ENCODE measurements at places on chromosomes 1 and 21. TPM values are rescaled to one million over a fixed set of nuclear protein-coding genes. Genes with fewer than 3 reads are reported as not detected.
A peak's percentile ranks its signal among the peaks of the same experiment; 100 is the strongest.

GRCh38 chr1:247277191-247277590 lies 21.3 kb downstream of the VN1R5 start:
- no peak for DNase-seq

DNA sequence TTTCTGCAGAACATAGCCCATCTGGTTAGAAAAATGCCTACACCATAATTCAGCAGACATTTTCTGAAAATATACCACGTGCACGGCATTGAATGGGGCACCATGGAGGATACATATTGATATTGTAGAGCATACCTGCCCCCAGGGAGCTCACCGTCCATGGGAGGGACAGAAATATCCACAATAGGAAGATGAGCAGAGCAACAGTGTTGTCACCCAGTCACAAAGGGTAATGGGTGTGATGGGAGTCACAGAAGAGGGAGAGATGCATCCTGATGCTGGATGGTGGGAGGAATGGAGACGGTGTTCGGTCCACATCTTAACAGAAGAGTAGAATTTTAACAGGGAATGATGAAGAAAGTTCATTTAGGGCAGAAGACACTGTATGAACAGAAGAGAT lies 51.4 kb downstream of the ATP1A1 start:
- DNase-seq: no peak

Gene CD84
- total RNA-seq: not detected

DNA sequence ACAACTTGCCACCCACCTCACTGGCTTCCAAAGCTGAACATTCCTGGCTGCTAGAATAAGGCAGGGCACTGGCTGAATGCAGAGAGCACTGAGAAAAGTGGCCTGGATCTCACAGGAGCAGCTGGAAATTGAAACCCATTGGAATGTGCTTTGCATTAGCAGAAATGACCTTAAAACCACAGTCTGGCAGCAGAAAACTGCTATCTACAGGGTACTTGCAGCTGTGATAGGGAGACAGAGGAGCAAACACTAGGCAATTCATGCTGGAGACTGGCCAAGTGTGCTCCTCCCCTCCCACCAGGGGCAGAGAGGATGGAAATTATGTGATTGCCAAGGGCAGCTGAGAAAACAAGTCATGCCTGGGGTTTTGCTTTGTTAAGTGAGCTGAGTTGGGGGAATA lies 47.2 kb downstream of the HSD3B1 start:
- DNase-seq: peak; percentile 77

- no peak for DNase-seq
Measured at GRCh38 chr1:203424861-203425662, 50.5 kb upstream of the PRELP start.

GRCh38 chr1:93614986-93615581 lies 66.6 kb downstream of the BCAR3 start:
- no peak for DNase-seq

DNA sequence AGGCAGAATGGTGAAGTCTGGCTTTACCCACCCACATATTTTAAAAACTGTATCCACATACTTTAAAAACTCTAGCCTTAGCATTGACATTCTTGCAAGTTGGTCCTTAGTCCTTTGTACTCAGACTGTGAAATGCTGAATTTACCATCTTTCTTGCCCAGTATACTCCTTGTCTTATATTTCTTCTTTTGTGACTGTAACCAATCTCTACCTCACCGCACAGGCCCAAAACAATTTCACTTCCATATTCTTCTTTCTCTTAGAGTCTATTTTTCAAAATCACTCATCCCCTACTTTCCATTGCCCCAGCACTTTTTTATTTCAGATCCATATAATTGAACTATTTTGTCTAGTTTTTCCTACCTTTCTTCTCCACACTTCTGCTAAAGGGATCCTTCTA lies 892.4 kb upstream of the B3GALT2 start:
- DNase-seq: no peak

DNA sequence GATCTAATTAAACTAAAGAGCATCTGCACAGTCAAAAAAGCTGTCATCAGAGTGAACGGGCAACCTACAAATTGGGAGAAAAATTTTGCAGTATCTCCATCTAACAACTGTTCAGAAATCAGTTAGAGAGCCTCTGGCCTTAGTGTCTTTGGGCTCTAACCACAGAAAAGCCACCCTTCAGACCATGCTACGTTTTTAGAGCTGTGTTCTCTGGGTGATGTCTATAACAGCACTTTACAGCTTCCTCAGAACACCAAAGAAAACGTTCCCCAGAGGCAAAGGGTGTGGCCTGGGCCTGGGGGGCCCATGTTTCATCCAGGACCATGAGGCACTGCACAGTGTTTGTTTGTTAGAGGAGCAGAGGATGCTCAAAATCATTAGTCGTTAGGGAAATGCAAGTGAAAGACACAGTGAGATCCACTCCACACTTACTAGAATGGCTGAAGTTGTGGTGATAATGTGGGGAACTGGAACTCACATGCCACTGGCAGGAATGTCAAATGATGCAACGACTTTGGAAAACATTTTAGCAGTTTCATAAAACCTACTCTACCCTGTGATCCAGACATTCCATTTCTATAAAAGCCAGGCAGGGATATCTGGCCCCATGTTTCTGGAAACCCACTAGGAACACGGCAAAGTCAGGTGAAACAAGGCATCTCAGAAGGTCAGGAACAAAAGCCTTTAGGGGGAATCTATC lies 250.4 kb upstream of the HOOK1 start:
- DNase-seq: no peak

- DNase-seq: no peak
Measured at GRCh38 chr1:44314452-44314851, 40.6 kb downstream of the ERI3 start.

- DNase-seq: peak; percentile 61
Measured at GRCh38 chr1:6222636-6223035, 13.1 kb downstream of the ICMT start.

DNA sequence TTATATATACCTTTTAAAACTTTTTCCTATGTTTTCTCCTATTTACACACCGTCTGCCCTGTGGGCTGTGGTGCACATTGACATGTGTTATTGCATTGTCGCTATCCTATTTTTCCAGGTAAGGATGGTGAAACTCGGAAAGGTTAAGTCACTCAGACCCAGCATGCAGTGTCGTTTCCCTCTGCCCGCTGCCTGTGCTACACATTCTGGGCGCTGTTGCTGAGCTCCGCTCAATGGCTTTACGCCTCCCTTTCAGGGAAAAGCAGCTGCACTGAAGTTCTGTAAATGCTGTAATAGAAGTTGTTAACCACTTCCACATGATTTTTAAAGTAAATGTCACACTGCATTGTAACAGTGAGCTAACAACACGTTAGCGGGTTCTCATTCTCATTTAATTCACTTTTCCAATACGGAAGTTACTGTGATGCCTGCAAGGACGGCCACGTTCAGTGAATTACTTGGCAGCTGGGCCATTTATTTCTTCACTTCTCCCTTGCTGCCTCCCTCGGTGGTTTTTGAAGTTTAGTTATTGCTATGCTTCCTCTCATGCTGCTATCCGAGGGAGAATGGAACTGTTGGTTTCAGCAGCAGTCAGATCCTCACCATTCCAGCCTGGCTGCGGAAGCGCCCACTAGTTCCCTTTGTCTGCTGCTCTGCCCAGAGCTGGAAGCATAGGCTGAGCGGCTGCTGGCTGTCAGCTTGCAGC lies 288.7 kb downstream of the SPATA17 start:
- DNase-seq: no peak

- DNase-seq: no peak
Measured at GRCh38 chr1:206439205-206439604, 31.1 kb upstream of the IKBKE start.

DNA sequence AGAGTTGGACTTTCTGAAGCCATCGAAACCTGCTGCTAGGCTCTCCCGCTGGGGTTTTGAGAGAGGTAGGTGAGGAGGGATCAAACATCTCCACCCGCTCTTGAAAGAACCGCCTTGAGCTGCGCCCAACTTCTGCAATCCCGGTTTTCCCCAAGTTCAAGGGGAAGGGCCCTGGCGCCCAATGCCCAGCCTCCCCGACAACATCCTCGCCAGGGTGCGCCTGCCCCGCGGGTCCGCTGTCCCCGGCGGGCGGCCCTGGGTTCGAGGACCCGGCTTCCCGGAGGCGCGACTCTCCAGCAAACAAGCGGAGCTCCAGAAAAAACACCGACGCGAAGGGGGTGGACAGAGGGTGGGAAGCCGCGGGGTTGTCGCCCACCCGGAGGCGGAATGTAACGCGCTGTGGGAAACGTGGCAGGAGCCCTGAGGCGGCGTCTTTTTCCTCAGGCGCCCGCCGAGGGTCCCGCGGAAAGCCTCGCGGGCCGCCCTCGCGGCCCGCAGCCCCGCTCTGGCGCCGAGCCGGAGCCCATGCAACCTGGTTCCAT lies 607 bp downstream of the BTG3 start:
- DNase-seq: peak; percentile 49

- no peak for DNase-seq
Measured at GRCh38 chr1:77541162-77541545, 141.3 kb downstream of the ZZZ3 start.

DNA sequence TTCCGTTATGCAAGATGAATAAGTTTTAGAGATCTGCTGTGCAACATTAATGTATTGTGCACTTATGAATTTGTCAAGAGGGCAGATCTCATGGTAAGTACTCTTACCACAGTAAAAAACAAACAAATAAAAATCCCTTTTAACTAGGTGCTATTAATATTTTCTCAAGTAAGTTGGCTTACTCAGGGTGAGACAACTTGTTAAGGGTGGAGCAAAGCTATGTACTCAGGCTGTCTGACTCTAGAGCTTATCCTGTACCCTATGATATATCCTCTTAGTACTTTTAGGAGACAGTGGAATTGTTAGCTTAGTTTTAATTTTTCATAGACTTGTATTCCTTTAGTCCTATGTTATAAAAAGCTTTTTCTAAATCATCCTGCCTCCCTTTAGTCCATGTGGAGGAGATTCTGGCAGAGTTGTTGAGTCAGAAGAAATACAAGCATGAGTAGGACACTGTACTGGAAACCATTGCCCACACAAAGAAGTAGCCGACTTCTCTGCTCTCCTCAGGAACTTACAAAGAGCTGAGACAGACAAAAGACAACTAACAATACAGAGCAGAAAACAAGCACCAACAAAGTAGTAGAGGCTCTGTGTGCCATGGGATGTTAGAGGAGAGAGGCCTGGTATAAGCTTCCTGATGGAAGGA lies 49.2 kb downstream of the S1PR1 start:
- peak; percentile 32 for DNase-seq

- no peak for DNase-seq
Measured at GRCh38 chr1:204319462-204319861, 40.3 kb downstream of the PLEKHA6 start.

DNA sequence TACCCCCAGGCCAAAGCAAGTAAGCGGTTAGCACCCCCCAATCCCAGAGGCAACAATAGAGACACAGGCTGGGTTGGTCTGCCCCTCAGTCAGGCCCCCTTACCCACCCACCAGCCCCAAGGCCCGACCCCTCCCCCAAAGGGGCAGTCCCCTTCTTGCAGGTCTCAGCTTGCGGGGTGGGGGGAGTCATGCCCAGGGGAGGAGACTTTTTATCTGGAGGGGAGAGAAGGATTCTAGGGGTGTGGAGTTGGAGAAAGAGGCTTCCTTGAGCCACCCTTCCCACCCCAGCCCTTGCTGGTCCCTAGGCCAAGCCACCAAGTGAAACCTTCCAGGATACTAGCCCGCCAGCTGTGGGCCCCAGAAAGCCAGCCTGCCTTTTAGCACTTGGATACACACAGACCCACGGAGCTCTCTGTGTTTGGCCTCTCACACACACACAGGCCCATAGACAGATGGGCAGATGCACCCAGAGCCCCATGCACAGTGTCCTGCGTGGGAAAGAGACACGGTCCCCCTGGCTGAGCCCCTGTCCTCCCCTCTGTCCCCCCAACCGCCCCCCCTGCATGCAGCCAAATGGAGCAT lies 7.1 kb downstream of the TMEM54 start:
- DNase-seq: no peak

DNA sequence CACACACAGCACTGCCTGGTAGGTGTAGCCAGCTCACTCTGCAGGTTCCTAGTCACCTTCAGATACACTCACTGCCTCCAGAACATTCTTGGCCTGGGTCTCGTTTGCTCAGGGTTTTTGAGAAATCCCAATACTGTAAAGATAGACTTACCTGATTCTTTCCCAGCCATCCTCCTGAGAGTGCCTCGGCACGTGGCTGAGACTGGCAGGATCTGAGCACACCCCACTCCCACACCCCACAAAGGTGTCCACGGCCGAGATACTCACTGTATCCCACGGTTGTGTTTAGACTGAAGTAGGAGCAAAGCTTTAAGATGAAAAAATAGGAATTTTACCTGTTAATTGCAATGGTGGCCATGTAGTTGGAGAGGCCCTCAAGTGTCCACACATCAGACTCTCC lies 33.4 kb downstream of the SNAP47 start:
- DNase-seq: no peak

DNA sequence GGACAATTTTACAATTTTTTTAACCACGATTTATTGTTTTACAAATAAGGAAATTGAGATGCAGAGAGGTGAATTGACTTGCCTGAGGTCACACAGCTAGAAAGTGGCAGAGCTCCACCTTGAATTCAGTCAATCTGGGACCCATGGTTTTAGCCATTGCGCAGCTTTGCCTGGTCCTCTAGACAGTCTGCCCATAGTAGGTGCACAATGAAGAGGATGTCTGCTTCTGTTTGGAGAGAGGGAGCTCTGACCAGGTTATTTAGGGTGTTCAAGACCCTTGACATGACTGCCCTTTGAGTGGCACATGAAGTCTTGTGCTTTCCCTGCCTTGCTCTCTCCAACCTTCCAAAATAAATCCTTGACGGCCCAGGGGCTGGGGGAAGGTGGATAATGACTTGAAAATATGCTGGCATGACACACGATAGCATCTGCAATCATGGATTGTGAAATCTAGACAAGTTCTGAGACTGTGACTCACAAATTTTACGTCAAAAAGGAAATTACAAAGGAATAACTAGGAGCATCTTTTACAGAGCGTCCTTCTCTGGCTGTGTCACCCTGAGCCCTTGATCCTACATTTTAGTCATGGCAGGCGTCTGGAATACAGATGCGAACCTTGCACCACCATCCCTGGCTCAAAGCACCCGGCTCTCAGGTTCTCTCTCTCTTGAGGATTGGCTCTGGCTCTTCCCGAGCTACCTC lies 26.2 kb upstream of the ID3 start:
- peak; percentile 90 for DNase-seq

DNA sequence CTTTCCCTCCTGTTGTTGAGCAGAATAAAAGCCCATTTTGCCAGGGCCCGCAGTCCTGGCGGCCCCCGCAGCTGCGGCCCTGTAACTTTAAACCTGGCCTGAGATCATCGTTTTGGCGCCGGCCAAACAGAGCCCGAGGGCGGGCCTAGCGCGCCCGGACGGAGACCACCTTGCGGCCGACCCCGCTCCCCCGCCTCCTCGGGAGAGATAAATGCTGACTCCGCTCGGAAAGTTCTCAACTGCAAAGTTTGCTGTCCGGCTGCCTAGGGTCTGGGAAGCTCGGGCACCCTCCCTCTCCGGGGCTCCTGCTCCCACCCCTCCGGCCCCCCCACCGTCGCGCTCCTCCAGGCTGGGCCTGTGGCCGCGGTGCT lies at the start of gene PDPN:
Gene PDPN (plus strand): TSS at position 238 of the 371 bp plus-strand sequence. CDS start 202 bp downstream, outside the sequence.
- peak; percentile 82 for DNase-seq

GRCh38 chr1:199612976-199613774 lies 414.3 kb upstream of the NR5A2 start:
- no peak for DNase-seq

Gene BRDT
- not detected for total RNA-seq

Gene OR2G6
- total RNA-seq: not detected

Gene RORC
- not detected for total RNA-seq

GRCh38 chr1:169108863-169109560 lies 2.5 kb downstream of the ATP1B1 start:
- DNase-seq: peak; percentile 50

- DNase-seq: no peak
Measured at GRCh38 chr1:44260792-44261170, 47.5 kb downstream of the DMAP1 start.

- DNase-seq: peak; percentile 67
Measured at GRCh38 chr1:32773018-32773763, 44.0 kb downstream of the YARS1 start.

GRCh38 chr21:15557925-15558324 lies 171.9 kb upstream of the USP25 start:
- DNase-seq: no peak
